ENCODE measurements at places on chromosomes 16 and 17.

- no peak for DNase-seq
These were observed 797 bp downstream of the PRCD start for GRCh38 chr17:76540381-76541300.

DNA sequence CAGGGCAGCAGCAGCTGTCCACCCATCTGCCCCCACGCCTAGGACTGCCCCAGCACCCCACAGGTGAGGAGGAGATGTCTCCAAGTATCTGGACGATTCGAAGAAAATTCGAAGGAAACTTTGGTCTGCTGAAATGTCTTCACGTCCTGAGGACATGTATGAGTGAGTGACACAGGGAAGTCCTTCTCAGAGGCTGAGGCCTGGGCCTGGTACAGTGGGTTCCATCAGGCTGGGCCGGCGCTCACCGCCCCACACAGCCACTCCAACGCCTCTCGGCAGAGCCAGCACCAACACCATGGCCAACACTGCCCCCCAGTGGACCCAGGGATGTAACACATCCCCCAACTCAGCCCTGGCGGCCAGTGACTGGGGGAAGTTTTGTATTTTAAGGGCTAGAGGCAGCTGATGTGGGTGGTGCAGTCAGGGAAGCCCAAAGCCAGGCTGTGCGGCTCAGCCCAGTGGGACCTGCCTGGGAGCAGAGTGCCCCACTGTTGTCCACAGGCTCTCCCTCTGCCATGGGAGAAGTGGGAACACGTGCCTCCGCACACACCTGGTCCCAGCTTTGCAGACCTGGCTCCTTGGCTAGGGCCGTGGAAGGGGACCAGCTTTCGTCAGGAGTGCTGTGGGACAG is 55.8 kb upstream of the FASN start:
- peak; percentile 80 for DNase-seq

DNA sequence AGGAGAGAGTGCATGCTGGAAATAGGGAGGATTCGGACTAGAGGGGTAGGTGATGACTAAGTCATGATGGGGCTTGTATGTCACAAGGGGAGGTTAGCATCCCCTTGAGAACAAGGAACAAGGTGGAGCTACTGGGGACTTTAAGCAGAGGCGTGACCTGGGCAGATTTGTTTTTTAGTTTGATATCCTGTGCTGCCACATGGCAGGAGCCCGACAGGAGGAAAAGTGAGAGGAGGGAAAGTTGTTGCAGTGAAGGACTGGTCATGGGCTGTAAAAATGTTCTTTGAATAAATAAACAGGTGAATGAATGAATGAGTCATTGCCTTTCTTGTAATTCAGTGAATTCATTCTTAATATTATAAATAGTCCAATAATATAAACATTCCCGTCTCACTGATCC is 365.1 kb upstream of the CDH5 start:
- no peak for DNase-seq

- DNase-seq, result no peak
These were observed 7.0 kb upstream of the IL27 start for GRCh38 chr16:28513484-28514181.

All from stimulated activated naive CD8-positive, alpha-beta T cell treated with anti-CD3 and anti-CD28 coated beads, Interleukin-15, amount 100 ng/mL, for 72 hours (primary cell).